ENCODE measurements at places on chromosomes 6 and 20. TPM values are rescaled to one million over a fixed set of nuclear protein-coding genes. Genes with fewer than 3 reads are reported as not detected.
A peak's percentile ranks its signal among the peaks of the same experiment; 100 is the strongest.

The CLPSL2 gene
- total RNA-seq: not detected

- no peak for DNase-seq
Measured at GRCh38 chr6:133955582-133956415, 2.8 kb downstream of the TBPL1 start.

DNA sequence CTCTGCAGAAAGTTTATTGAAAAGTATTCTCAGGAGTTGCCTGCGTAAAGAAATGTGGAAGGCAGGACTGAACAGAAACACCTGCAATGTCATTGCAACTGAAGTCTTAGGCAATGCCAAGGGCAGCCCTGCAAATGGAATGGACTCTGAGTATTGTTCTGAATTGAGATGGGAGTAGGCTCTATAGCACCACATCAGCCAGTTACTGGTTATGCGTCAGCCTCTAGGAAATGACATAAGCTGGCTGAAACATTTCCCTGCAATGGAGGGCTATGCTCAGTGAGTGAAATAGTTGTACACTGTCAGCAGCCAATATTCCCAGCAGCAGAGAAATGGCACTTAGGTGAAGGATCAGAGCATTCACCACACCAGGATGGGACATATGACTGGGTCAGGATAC is 13.8 kb upstream of the GJE1 start:
- DNase-seq: no peak

- DNase-seq: no peak
Measured at GRCh38 chr6:143007646-143008045, 53.0 kb upstream of the AIG1 start.

GRCh38 chr20:25044261-25044560 is 13.7 kb downstream of the ACSS1 start:
- no peak for DNase-seq

DNA sequence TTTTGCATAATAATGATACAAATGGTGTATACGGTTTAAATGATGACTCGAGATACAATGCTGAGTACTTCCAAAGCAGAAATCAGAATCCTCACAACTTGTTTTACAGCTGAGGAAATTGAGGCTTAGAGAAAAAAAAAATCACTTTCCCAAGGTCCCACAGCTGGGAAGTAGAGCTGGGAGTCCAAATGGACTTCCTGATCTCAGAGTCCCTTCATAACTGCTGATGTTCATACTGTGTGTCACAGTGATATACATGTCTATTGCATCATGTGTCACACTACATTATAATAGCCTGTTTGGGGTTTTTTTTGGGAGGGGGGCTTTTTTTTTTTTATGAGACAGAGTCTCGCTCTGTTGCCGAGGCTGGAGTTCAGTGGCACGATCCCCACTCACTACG is 8.5 kb downstream of the HM13 start:
- DNase-seq: no peak

DNA sequence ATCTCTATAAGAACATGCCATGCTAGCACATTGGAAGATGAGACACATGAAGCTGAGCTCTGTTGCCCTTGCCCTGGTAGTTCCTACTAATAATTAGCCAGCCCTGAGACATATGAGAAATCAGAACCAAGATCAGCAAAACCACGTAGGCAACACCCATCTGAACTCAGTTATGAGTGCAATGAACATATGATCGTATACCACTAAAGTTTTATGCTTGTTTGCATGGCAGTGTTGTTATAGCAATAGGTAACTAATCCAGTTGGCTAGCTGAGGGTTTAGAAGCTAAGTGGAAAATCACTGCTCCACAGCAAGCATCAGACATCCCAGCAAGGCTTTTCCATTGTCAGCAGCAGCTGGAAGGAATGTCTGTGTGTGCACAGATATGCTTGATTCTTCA is 180.7 kb downstream of the BTBD3 start:
- no peak for DNase-seq

- no peak for DNase-seq
Measured at GRCh38 chr6:109263873-109264700, 118.2 kb downstream of the CD164 start.

DNA sequence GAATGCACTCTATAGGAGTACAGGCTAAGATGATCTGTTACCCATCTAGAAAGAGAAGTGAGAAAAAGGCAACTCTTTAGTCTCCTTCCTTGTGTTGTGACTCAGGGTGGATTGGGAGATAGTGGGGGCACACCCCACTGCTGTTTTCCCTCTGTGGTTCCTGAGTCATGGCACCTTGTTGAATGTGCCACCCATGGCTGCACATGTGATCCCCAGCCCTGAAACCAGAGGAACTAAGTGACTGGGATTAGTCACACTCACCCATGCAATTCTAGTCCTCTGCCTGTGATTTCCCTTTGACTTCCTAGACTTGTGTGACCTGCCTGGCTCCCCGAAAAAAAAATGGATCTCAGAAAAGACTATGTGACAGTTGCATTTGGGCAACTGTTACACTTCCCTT is 48.6 kb upstream of the HTR1B start:
- no peak for DNase-seq

GRCh38 chr20:14208956-14209355 is 128.5 kb downstream of the FLRT3 start:
- no peak for DNase-seq

DNA sequence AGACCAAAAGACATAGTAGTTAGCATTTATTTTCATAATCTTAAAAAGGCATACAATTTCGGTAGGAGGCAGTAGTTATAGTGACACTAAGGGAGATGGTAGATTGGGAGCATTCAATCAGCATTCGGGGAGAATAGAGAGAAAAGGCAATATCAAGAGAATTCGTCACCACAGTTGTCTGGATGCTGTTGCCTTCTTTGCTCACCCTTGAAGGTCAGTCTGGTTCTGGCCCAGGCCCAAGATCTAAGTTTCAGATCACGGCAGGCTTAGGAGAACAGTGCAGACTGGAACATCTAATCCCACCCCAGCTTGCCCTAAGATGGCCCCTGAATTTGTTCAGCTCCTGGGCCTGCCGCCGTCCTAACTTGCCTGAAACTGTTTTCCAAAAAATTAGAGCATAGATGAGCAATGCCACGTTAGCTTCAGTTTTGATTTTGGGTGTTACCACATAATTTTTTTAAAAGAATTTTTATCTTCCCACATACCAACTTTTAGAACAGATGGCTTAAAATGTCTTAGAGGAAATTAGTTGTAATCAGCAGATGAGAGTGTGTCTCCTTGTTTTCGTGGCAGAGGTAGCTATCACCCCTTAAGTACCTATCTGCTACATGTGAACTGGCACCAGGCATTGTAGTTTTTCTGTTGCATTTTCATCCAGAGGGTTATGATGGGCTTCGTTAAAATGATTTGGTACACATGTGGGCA is 8.3 kb upstream of the CEP85L start:
- no peak for DNase-seq

DNA sequence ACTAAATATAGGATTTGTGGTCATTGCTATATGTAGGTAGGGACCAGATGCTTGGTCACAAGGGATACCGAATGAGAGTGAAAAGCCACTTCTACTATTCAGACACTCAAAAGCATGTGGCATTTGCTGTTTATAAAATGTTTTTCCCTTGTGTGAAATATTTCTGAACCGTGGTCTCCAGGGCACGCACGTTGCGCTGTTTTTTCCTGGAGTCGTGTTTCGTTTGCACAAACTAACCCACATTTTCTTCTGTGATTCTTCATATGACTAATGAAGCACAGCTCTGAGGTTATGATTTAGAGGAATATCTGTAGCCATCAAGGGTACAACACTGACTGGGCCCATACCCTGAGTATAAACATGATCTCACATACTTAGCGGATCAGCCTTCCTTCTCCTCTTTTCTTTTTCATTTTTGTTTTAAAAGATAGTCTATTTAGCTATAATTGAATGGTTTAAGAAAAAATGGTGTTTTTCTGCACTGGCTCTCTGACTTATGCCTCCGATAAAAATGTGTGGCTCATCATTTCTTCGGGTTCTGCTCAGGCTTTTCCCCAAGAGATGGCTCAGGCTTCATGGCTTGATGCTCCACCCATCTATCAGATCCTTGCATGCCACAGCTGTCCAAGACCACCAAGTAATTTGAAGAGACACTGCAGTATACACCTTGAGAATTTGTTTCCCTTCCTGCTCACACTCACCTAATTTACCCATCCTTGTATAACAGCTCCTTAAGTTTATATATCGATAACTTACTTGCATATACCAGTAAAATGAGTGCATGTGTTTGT is 59.9 kb upstream of the HBS1L start:
- no peak for DNase-seq

The NKX2-4 gene
- not detected for total RNA-seq

The SNX21 gene
- 10.5 TPM for total RNA-seq

GRCh38 chr6:5379647-5380242 is 118.4 kb downstream of the FARS2 start:
- peak; percentile 26 for DNase-seq

DNA sequence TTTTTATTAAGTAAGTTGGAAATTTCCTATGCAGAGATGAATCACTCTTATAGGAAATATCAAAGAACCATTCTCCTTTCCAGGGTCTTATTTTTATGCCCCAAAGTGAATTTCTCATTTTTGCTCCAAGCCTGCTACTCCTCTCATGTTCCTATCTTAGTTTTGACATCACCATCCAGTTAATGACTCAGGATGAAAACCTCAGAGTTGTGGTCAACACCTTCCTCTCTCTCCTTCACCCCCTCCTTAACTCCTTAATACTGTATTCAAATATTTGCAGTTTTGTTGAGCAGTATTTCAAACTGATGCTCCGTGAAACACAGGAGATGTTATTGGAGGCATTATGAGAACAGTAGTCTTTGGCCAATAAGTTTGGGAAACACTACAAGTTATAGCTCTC is 64.1 kb downstream of the NRN1 start:
- DNase-seq: no peak

The CTCFL gene
- total RNA-seq: not detected

The HLA-DOA gene
- total RNA-seq: 209 TPM

The LY6G6C gene
- total RNA-seq: 0.54 TPM

- DNase-seq: no peak
Measured at GRCh38 chr20:10558635-10559187, 115.1 kb downstream of the JAG1 start.

DNA sequence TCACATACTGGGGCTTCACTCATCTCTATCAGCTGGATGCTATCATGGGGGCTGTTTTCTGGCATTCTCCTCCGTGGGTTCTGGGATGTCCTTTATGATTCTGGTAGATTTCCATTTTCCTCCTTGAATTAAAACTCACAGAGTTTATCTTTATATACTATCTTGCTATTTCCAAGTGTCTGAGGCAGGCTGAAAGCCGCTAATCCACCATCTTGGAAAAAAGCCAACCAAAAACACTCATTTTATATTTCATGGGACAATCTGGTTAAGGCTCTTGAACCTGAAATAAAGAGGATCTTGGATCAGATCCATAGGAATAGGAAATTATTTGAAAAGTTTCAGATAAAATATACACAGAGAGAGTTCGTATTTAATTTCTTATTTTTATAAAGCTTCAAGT is 86.0 kb downstream of the AFG1L start:
- DNase-seq: no peak

DNA sequence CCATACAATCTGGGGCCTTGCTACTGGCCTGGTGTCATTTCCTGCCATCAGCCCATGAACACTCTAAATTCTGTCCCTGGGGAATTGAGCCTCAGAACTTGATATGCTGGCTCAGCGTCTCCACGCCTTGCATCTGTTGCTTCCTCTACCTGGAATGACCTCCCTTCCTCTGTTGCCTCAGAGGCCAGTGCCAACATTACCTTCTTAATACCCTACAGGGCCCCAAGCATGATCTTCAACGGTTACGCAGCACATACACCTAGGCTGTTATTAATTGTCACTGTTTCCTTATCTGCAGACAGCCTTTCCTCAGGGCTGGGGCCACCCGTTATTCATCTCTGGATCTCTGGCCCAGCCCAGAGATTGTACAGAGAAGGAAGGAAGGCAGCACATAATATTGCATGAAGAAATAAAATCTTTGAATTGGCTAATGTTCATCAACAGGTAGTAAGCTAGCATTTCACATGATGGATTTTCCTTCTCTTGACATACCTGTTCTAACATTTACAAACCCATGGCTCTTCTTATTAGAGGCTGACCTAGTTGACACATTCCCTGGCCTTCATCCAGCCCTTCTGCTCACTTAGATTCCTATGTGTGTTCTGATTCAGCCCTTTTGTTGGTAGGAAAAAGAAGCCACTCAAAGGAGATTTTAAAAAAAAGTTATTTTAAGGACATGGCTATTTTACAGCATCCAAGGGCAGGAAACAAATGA is 8.4 kb upstream of the RNF182 start:
- DNase-seq: no peak

The PSMB8 gene
- total RNA-seq: 159 TPM

The GRM1 gene
- total RNA-seq: under 0.01 TPM

DNA sequence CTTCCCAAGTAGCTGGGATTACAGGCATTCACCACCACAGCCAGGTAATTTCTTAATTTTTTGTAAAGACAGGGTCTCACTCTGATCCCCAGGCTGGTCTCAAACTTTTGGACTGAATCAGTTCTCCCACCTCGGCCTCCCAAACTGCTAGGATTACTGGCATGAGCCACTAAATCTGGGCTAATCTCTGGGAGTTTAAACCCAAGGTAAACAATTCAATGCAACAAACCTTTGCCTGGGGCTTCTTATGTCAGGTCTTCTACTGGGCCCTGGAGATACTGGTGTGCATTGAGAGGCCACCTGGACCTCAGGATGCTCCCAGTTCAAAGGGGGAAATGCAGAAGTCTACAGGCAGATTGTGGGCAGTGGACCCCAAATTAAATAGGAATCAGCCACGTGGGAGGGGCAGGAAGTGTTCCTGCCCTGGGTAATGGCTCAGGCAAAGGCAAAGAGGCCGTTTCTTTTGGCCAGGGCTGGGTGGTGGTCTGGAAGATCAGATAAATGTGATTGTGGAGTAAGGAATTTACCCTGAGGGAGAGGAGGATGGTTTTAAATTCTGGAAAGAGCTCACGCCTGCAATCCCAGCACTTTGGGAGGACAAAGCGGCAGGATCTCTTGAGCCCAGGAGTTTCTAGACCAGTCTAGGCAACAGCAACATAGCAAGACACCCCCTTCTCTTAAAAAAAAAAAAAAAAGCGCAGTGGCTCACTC is 1.3 kb upstream of the MYBL2 start:
- DNase-seq: no peak

- DNase-seq: no peak
Measured at GRCh38 chr20:50399917-50400704, 110.1 kb upstream of the PTPN1 start.

DNA sequence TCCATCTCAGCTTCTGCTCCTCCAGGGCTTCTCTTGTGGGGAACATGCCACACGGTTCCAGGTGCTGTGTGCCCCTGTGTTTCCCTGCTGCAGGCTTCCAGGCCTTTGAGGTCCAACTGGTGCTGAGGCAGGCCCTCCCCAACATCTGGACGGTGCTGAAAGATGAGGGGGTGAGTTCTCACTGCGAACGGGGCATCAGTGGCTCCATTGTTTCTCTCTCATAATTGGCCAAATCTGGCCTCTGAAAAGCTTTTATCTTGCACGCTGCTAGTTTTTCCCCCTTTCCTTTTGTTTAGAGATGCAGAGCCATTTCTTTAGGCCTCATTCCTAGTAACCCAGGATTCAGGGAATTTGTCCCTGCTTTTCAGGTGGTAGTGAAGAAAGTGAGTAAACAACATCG is 8.6 kb downstream of the PNLDC1 start:
- DNase-seq: no peak

DNA sequence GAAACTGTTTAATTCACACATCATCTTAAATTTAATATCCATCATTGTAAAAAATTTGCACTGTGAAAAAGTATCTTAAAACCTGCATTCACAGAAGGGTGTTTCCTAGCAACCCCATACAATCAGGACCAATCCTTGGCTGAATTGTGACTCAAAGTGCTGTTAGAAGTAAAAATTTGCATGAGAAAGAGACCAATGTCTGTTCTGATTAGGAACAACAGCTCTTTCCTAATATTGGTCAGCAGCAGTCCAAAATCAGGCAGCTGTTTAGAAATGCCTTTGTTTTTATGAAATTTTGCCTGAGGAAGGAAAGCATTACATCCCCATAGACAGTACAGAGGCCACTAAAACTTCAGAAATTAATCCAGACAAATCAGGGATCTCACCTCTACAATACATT is 987.0 kb downstream of the HACE1 start:
- no peak for DNase-seq

Data from hematopoietic multipotent progenitor cell (in vitro differentiated cells).